ENCODE measurements at places on chromosomes 2 and 18. TPM values are rescaled to one million over a fixed set of nuclear protein-coding genes. Genes with fewer than 3 reads are reported as not detected.

Gene ATL2
- total RNA-seq = 69.1 TPM

Gene MRPL44
- total RNA-seq = 18.9 TPM

Gene KLHL30
- 0.90 TPM for total RNA-seq

Gene CNDP1
- not detected for total RNA-seq

Gene DOK6
- total RNA-seq = 5.9 TPM

Gene TCF23
- not detected for total RNA-seq

Gene ST6GAL2
- 2.5 TPM for total RNA-seq

Gene CPO
- not detected for total RNA-seq

Gene MYCN
- total RNA-seq = 0.49 TPM

Gene DSG2
- total RNA-seq = 34.2 TPM

Gene UGT1A5
- not detected for total RNA-seq

Gene HOXD12
- not detected for total RNA-seq

Gene ZNF521
- total RNA-seq = 25.0 TPM

Gene SLC19A3
- total RNA-seq = 31.8 TPM

Gene GPR75
- 2.5 TPM for total RNA-seq

Gene UPP2
- not detected for total RNA-seq

Gene RAX
- not detected for total RNA-seq

Gene DSG1
- not detected for total RNA-seq
